ENCODE measurements at places on chromosomes 16 and 17.

DNA sequence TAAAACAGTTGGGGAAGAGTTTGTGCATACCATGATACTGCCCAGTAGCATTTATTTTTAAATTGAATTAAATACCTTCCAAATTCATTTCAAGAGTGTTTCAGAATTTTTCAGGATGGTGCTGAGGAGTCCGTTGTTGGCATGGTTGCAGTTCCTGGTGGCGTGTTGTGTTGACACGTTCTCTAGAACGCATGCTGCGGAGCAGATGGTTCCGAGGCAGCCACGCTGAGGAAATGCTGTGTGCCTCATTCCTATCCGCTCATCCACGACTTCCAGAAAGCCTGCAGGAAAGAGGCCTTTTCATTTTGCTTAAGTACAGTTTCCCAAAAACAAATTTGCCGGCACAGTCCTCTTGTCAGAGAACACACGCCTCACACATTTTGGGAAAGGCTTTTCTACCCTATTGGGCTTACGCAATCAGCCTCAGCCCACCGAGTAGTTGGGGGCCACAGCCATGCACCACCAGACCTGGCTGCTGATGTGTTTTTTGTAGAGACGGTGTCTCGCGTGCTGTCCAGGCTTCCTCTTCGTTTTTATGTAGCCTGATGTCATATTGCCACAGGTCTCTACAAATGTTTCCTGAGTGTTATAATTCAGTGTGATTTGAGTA, 32.1 kb upstream of the IL17C start:
- DNase-seq = no peak

DNA sequence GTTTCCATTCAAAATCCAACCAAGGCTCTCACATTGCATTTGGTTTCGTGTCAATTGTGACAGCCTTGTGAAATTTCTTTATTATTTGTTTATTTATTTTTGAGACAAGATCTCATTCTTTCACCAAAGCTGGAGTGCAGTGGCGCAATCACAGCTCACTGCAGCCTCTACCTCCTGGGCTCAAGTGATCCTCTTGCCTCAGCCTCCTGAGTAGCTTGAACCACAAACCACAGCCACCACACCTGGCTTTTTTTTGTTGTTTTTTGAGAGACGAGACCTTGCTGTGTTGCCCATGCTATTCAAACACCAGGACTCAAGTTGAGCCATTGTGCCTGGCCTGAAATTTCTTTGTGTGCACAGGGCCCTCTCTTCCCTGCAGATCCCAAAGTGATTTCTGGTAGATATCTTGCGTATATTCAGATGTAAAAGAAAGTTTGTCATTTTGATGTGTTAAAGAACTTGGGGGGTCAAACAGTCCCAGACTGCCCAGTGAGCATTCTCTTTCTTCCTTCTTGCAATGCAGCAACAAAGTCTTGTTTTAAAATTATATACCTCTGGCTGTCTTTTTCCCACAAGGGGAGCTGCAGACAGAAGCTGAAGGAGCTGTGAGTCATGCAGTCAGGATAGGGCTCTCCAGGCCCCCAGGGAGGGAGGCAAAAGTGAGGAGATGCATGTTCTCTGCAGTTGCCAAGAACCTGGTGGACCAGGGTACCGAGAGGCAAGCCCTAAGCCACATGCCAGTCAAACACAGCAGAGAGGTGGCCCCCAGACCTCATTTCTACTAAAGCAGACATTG, 15.5 kb upstream of the USP22 start:
- DNase-seq = no peak

- DNase-seq = no peak
These were observed 21.5 kb downstream of the ITGAL start for GRCh38 chr16:30493941-30494488.

DNA sequence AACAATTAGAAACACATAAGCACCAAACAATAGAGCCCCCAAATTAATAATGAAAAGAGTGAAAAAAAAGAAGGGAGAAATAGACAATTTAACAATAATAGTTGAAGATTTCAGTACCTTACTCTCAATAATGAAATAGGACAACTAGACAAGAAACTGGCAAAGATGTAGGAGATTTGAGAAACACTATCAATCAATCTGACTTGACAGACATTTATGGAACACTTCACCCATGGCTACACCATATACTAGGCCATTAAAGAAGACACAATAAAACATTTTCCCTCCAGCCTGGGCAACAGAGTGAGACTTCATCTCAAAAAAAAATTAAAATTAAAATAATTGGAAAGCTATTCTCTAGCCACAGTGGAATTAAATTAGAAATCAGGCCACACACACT, 5.0 kb upstream of the DUS1L start:
- DNase-seq = no peak

DNA sequence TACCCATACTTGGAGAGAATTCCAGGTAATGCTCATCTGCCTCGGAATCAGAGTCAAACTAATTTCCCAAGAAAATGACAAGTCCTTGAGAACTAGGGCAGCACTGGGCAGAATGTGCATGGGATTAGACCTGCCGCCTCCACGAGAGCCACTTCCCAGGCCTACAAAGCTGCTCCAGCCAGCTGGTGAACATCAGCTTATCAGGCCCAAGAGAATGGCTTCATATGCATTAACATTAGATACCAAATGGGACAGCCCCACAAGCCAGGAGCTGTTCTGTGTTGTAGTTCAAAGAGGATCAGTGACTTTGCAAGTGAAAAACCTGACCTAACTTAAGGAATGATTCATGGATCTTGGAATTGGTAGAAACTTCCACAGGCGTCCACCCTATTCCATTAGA, 203.3 kb downstream of the CYLD start:
- no peak for DNase-seq

DNA sequence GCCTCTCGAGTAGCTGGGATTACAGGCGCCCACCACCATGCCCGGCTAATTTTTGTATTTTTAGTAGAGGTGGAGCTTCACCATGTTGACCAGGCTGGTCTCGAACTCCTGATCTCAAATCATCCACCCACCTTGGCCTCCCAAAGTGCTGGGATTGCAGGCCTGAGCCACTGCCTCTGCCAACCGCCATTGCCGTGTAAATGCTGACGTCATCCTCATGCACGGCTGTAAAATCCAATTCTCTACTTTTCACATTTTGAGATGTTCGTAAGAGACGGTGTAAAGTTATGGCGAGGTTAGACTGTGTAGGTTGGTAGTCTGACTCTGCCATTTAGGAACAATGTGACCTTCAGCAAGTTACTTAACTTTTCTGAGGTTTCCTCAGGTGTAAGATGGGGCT, 1.7 kb upstream of the DNAJA2 start:
- no peak for DNase-seq

DNA sequence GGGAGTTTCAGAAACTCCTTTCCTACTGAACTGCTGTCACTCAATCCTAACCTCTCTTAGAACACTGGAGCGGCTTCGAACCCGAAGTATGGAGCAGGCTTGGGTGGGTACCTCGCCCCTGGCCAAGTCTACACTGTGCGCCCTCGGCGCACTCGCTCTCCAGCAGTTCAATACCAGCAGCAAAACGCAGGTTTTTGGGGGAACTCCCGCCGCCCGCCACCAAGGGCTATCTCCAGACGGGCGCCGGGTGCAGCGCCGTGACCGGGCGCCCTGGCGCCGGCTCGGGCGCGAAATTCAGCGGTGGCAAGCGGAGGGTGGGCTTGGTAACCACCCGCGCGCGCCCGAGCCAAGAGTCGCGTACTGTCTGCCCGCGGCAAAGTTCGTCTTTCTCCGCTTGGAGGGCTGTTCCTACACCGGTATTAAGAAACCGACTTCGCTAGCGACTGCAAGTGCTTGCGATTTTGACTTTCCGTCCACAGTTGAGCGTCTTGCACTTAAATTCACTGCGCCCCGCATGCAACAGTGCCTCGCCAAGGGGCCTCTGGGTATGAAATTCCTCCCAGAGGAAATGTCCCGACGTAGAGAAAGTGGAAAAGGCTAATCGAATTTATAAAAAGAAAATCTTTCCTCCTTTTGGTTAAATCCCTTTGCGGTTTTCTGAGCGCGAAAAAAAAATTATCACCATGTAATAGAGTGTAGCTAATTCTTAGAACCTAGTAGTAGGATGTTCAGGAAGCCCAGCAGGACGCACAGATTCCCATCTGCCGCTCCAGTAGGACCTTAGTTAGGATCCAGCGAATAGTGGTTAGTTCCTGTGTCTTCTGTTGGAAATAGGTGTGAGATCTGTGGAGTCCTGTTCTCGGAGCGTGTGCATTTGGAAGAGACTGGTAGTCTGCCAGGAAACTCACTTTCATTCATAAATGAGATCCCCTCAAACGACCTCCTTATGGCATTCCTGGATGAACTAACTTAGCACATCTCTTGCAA, 5.0 kb upstream of the SALL1 start:
- DNase-seq = no peak

DNA sequence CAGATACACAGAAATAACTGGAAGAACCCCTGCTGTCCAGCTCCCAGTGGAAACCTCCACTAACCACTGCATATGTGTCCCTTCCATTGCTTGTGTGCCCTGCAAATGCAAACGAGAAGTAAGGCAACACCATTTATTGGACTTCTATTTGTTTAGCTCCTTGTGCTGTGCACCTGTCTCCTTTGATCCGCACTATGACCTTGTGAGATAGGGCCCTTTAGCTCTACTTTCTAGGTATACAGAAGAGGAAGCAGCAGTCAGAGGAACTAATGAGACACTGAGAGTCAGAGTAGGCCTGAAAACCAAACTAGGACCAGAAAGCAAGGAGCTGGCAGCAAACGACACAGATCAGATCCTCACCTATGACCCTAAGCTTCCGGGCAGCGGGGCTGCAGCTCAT, 22.4 kb downstream of the SOX9 start:
- DNase-seq = no peak

DNA sequence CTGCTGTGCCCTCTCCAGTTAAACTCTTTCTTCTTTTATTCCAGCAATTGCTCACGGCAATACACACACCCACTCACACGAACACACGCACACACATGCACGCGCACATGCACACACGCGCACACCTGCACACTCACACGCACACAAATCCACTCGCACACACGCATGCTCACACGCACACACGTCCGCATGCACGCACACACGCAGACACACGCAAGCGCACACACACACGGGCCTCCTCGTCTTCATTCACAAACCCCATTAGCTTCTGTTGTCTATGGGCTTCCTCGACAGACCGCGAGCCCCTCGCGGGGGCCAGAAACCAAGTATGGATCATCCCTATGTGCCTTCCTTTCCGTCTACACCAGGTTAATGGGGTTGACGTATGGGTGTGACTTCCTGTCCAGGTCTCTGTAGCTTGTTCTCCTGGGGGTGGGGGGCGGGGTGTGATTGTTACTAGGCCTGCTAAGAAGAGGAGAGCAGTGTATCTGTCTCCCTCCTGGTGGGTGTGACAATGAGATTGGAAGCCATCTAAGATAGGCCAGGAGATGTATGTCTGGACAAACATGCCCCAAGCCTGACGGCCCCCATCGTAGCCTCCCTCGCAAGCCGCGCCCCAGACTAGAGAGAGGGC, 670 bp upstream of the CTF1 start:
- DNase-seq = no peak

GRCh38 chr17:16293931-16294330, 59.3 kb downstream of the CENPV start:
- DNase-seq = no peak

GRCh38 chr17:76359375-76359774, 5.7 kb upstream of the PRPSAP1 start:
- no peak for DNase-seq

DNA sequence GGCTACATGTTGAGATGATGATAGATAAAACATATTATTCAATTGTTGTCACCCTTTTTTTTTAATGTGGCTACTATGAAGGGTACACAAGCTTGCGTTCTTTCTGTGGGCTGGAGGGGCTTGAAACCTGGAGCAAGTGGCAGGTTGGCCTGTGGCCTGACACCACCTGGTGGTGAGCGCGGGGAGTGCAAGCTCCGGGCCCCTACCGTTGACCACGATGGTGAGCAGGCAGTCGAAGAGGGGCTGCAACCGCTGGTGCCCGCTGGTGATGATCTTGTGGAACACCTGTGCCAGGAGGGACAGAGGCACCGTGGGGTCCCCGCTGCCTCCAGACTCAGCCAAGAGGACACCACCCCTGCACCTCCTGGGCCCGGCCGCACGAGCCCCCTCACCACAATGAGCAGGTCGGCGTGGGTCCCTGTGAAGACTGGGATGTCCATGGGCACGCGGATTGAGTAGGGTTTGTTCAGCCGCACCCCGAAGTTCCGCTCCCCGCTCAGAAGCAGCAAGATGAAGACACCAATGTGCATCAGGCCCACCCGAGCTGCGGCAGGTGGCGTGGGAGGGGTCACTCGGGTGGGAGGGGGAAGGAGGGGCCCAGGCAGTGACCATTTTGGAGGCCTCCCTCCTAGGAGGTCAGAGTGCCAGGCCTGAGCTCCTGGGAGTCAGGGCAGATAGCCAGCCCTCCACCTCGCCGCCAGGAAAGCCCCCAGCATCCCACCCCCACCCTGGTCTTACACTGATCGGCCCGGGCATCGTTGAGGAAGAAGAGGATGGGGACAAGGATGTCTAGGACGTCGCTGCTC, 14.4 kb downstream of the HID1 start:
- DNase-seq = peak; percentile 64

- peak; percentile 67 for DNase-seq
These were observed 20.9 kb upstream of the KRT19 start for GRCh38 chr17:41548844-41549595.

GRCh38 chr17:63960006-63960405, 12.7 kb downstream of the SCN4A start:
- no peak for DNase-seq

DNA sequence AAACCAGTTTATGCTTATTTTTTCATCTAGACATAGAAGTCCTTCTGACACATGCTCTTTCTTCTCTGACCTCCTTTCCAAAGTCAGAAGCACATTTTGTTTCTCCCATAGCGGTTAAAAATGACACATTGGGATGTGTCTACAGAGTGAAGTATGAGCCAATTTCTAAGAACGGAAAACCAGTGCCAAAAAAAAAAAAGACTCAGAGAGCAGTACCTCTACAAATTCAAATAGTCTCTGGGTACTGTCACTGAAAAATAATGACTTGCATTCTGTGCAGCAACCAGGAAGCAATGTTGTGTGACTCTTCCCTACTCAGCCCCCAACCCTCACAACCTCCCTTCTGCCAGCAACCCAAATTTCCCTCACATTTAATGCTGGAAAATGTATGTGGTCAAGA, 145.5 kb upstream of the PMFBP1 start:
- DNase-seq = no peak

DNA sequence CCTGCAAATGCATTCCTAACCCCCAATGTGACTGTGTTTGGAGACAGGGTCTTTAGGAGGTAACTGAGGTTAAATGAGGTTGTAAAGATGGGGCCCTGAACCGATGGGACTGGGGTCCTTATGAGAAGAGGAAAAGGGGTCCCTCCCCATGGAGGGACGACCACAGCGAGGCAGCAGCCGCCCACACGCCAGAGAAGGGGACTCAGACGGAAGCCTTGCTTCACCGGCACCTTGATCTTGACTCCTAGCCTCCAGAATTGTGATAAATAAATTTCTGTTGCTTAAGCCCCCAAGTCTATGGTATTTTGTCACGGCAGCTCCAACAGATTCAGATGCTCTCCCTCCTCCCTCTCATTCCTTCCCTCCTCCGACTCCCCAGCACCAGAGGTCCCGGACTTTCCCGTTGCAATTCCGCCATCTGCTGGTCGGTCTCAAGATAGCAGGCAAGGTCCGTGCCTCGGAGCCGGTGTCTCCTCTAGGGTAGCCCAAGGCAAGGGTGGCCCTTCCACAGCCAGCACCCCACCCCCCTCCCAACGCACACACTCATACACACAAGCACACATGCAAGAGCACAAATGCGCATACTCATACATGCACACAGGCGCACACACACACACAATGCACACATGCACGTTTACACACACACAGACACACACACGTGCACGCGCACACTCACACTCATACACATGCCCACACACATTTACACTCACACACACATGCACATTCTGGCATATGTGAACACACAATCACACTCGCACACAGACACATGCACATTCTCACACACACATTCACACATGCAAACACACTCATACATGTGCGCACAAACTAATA, 23.1 kb upstream of the C16orf78 start:
- no peak for DNase-seq

All from stimulated activated CD8-positive, alpha-beta memory T cell treated with anti-CD3 and anti-CD28 coated beads, Interleukin-2, amount 100 ng/mL, for 1 hour (primary cell).